ENCODE measurements at places on chromosomes 5 and 9. TPM values are rescaled to one million over a fixed set of nuclear protein-coding genes. Genes with fewer than 3 reads are reported as not detected.

GRCh38 chr9:109779711-109780452, at the start of gene PALM2AKAP2:
PALM2AKAP2 (plus strand) TSS chr9:109780198; CDS start chr9:109780489, 291 bp downstream.
- DNase-seq = peak; percentile 47

- no peak for DNase-seq
These were observed 205.6 kb upstream of the CLINT1 start for GRCh38 chr5:158064334-158065123.

GRCh38 chr5:89878140-89879132, 531.1 kb downstream of the CETN3 start:
- peak; percentile 29 for DNase-seq

- peak; percentile 25 for DNase-seq
These were observed 188.2 kb downstream of the CRB2 start for GRCh38 chr9:123544007-123544827.

DNA sequence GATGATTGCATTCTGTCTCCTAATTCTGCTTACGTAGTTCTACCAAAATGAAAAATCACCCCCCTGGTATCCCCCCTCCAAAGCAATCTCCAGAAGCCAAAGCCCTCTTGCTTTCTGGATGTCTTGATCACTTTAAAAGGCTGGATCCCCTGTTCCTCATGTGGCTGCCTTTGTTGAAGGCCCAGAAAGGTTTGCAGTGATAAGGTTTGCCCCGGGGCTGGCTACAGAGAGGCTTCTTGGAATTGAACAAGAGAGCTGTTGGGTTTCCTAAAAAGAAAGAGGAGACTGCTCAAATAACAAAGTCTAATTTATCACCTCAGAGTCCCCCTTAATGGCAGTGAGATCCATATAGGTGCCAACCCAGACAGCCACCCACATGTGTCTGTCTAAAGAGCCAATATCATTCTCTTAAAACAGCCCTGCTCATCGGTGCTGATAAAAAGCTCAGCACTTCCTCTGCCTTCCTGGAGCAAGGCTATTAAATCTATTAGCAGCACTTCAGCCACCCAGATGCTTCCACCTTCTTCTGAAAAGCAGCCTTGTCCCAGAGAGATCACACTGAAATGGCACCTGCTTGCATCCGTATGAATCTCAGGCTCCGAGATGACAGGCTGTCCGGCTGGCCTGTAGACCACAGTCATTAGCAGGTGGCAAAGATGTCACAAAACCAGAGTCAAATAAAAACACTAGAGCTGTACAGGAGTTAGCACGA, 70.9 kb downstream of the TEX10 start:
- DNase-seq = no peak

The ALAD gene
- 20.6 TPM for total RNA-seq

DNA sequence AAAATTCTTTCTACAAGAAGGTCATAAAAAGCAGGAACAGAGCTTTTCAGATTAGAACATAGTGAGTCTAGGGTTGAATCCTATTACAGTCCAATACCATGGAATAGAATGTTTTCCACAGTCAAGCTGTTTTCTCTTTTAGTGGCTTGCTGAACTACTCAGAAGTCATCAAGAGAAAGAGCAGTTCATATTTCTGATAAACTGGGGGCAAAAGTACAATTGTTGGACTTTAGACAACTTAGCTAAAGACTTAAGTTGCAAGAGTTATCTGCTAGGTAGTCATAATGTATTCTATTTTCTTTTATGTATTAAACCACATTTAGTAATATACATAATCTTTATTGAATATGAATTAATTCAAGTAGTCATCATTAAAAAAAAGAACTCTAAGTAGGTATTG, 233.1 kb upstream of the GRIA1 start:
- DNase-seq = no peak

DNA sequence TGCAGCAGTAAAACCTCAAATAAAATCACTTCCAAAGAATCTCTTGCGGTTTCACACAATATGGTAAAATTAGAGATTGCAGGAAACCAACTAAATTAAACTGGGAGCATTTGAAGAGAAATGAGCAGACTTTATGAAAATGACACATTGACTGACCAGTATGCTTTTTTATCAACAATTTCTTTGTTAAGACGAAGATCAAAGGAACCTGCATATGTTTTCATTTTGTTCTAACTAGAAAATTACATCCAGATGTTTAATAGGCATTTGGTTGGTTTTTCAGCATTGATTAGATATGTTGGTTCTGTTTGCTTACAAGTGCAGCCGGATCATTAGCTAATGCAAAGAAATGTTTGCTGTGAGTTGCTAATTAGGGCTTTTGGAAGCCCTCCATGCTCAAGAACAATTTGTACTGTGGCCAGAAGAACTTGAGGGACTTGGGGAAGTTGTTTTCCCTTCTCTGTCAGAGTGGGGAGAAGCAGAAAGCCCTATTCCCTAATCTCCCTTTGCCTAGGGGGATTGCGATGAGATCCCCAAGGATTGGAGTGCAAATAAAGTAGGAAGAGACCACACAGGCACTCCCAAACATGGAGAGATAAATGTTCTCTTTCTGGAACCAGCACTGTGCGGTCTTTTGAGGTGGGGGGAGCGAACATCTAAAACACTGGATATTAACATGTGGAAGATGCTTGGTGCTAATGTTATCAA, 4.5 kb upstream of the TLE1 start:
- no peak for DNase-seq

- DNase-seq = no peak
These were observed 706.7 kb upstream of the PTPRD start for GRCh38 chr9:11319538-11319937.

The SLC6A18 gene
- total RNA-seq = not detected

DNA sequence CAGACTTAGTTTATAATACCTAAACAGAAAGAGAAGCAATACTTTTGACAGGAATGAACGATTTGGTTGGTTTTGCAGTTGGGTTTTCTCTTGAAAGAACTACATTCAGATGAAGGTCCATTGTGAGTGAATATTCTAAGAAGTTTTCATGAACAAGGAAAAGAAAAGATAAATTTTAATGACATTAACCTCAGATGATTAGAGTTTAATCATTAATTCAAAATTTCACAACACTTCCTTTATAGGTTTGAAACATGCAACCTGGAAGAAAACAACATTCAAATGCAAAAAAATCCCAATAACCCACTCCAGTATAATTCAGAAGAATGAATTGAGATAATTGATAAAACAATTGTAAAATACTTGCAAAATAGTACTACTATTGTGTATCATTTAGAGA, 23.8 kb downstream of the EQTN start:
- no peak for DNase-seq

- no peak for DNase-seq
These were observed 279.6 kb upstream of the ADAMTSL1 start for GRCh38 chr9:18194316-18194715.

DNA sequence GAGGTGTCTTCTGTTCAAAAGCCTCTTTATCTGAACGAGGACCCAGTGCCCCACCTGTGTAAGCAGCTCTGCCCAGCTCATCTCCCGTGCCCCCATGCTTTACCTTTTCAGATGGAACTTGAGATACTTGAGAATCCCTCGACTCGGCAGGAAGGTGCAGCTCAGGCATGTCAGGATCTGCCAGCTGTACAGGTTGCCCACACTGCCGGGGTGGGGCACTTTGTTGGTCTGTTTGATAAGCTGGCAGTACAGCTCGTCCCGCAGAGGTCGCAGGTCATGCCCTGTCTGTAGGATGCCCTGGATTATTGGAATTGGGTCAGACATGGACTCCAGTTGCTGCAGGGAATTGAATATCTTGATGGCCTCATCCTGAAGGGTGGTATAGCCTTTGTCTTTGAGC, 58.0 kb upstream of the RETREG1 start:
- DNase-seq = no peak

The GRXCR2 gene
- total RNA-seq = not detected

The TSPAN17 gene
- total RNA-seq = 67.7 TPM

- DNase-seq = no peak
These were observed 69.7 kb upstream of the SH3GL2 start for GRCh38 chr9:17509151-17509550.

The PSIP1 gene
- total RNA-seq = 50.1 TPM

DNA sequence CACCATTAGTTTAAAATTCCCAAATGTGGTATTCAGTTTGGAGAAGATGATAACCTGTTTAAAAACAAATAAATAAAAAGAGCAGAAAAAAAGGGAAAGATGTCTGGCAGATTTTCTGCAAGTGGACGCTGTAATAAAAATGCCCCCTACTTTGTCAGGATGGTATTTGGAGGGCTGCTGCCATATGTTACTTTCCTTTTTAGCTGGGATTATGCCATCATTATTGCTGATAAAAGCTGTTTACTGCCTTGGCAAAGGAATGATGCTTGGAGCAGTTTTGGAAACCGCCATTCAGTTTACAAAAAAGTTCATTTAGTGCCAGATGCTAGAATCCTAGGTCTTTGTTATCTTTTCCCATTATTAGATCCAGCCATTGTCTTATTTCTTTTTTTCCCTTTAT, 104.8 kb downstream of the PBX3 start:
- DNase-seq = no peak
